Glomerular endothelial cell (primary cell): ENCODE measurements at places on chromosomes 4 and X. TPM values are rescaled to one million over a fixed set of nuclear protein-coding genes. Genes with fewer than 3 reads are reported as not detected.

- DNase-seq, result no peak
These were observed 670 bp downstream of the PAPSS1 start for GRCh38 chr4:107719207-107719921.

DNA sequence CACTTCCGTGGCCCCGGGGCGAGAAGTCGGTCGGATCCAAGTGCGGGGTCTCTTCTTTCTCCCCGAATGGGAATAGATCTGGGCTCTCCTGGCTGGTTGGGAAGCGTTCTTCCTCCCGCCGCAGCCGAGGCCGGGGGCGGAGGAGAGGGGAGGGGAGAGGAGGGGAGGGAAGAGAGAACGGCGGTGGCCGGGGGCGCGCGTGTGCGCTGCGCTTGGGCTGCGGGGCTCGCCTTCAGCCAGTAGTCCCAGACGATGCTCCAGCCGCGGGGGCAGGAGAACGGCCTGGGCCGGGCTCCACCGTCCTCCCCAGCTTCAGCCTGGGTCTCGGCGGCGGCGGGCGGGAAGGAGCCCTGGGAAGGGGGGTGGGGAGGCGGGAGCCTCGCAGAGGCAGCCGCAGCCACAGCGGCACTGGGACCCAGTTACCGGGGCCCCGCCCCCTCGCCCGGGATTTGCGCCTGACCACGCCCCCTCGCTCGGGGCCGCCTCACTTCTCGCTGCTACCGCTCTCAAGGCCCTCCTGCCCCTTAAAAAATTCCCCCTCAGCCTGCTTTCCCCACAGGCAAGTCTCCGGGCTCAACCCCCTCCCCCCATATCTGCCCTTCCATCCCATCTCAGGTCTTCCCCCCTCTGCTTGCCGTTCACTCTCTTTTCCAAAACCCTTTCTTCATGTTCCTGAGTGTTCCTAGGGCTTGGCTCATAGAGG lies at the start of gene FGD1:
TSS of gene FGD1 (minus strand) at position 421 of the 703 bp plus-strand sequence. CDS start 802 bp downstream, outside the sequence.
- DNase-seq, result no peak

The CHRNA9 gene
- total RNA-seq, result not detected in 2 replicates

DNA sequence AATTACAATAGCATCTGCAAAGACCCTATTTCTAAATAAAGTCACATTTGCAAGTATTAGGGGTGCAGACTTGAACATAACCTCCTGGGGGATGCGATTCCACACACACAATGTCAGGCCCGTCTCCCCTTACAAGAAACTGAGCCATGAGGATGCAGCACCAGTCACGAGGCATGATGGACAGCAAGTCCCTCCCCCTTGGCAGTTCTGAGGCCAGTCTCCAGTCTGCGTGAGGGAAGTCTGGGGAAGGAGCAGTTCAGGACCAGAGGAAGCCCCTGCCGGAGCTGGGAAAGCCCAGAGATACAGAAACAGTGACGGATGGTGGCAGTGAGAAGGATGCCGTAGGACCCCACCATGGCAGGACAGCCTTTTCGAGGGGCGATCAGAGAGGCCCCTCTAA lies 9.4 kb downstream of the FAM53A start:
- DNase-seq, result no peak

- no peak for DNase-seq
These were observed 40.1 kb upstream of the GPR78 start for GRCh38 chr4:8540072-8540471.

The TMEM271 gene
- total RNA-seq, result not detected in 2 replicates

DNA sequence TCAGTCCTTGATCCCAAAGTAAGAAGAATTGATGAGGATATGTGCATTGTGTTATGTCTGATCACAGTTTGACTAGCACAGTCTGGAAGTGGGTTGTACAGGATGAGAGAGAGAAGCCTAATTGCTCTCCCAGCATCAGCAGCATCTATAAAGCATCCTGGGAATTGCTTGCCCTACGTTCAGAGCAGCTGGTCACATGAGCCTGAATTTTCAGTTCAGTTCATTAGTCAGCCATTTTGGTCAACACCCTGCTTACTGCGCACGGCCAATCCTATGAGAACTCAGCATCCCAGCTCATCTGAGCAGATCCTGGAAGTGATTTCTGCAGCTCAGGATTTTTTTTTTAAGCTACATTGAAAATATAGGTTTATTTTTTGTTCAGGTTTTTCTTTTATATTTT lies at the start of gene RUFY3:
TSS of gene RUFY3 (plus strand) at position 218 of the 400 bp plus-strand sequence. CDS start 610 bp downstream, outside the sequence.
- DNase-seq, result no peak
